SIG-M5 (cell line): ENCODE measurements at places on chromosomes 2 and 18.

GRCh38 chr18:2412996-2413751, 158.1 kb downstream of the METTL4 start:
- no peak for DNase-seq

GRCh38 chr2:165745916-165746315, 48.1 kb downstream of the GALNT3 start:
- DNase-seq, result no peak

GRCh38 chr2:36399050-36399449, 43.5 kb downstream of the CRIM1 start:
- DNase-seq, result no peak

DNA sequence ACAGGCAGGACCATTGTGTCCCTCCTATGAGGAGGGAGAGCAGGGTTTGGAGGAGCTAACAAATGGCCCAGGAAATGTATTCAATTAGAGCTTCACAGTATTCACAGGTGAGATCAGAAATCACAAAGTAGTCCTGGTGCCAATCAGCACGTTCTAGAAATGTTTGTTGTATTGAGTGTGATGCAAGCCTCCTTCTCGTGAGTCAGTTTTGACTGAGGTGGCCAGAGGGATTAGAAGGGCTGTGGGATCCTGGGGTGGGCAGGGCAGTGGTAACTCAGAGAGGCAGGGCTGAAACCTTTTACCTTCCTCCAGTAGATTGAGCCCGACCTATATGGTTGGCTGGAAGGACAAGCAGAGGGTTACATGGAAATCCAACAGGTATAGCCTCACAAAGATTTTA, 95.0 kb downstream of the BOD1L2 start:
- DNase-seq, result no peak

DNA sequence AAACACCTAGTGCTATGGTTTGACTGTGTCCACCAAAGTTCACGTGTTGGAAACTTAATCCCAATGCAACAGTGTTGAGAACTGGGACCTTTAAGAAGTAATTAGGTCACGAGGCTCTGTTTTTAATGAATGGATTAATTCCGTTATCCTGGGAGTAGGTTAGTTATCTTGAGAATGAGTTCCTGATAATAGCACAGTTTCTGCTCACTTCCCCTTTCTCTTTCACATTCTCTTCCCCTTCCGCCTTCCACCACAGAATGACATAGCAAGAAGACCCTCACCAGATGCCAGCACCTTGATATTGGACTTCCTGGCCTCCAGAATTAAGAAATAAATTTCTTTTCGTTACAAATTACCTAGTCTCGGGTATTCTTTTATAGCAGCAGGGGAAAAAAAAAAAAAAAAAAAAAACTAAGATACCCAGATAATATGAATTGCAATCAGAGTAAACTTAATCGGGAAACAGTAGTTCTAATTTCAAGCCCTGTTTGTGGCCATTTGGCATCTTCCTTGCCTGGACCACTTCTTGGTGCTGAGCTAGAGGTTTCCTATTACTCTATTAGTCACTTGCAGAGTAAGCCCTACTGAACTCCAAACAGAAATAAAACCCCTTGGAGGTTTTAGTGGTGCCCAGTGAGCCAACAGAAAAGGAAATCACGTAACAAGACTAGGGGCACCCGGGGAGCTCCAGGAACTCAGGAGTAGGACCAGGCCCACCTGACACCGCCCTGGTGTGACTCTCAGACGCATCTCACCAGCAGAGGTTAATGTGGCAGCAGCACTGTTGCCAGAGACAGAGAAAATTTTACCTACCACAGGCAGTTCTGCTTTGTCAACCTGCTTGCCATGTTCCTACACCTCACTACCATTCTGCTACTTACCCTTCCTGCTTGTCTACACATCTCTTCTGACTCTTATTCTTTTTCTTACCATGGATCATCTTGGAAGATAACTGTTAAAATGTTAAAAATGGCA, 147.6 kb upstream of the CAB39 start:
- DNase-seq, result peak; percentile 65

GRCh38 chr2:109028277-109028676, 39.3 kb upstream of the EDAR start:
- DNase-seq, result no peak
